ENCODE measurements at places on chromosomes 4 and X.
A peak's percentile ranks its signal among the peaks of the same experiment; 100 is the strongest.

DNA sequence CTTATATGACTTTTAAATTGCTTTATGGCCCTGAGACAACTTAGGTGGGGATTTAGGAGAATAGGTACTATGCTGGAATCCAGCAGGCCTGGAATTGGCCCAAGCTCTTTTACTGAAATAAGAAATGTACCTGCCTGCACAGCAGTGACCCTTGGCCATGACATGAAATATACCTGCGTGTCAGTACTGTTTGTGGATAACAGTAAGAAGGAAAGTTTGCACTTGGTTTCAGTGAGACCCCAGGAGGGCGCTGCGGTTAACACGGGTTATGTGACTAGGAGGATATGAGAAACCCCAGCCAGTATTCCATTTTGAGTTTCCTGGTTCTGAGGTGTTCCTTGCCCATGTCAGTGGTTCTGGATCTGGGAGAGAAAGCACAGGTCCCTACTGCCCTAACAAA, 5.3 kb downstream of the MTM1 start:
- DNase-seq: no peak

DNA sequence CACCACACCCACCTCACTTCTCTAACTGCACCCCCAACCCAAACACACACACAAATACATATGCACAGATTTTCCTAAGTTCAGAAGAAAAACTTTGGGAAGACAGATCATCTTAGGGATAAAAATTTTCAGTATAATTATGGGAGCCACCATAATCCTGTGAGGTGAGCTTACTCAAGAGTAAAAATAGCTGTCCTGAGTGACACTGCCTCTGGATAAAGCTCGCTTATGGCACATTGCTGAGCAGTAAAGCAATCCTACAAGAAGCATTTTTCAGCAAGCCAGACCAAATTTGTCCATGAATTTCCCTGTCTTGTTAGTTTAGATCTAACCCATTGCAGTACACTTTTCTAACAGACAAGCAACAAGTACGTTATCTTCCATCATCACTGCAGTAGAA, 83.8 kb downstream of the INPP4B start:
- no peak for DNase-seq

DNA sequence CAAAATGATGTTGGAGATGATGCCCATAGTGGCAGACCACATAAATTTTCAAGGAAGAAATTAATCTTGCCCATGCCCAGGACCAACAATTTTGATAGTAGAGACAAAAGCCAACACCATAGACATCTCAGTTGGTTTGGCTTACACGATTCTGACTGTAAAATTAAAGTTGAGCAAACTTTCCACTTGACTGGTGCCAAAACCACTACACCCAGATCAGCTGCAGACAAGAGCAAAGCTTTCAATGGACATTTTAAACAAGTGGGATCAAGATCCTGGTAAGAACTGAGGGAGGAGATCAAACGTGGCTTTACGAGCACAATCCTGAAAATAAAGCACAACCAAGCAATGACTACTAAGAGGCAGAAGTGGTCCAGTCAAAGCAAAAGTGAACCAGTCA, 90.7 kb downstream of the PAPSS1 start:
- no peak for DNase-seq

DNA sequence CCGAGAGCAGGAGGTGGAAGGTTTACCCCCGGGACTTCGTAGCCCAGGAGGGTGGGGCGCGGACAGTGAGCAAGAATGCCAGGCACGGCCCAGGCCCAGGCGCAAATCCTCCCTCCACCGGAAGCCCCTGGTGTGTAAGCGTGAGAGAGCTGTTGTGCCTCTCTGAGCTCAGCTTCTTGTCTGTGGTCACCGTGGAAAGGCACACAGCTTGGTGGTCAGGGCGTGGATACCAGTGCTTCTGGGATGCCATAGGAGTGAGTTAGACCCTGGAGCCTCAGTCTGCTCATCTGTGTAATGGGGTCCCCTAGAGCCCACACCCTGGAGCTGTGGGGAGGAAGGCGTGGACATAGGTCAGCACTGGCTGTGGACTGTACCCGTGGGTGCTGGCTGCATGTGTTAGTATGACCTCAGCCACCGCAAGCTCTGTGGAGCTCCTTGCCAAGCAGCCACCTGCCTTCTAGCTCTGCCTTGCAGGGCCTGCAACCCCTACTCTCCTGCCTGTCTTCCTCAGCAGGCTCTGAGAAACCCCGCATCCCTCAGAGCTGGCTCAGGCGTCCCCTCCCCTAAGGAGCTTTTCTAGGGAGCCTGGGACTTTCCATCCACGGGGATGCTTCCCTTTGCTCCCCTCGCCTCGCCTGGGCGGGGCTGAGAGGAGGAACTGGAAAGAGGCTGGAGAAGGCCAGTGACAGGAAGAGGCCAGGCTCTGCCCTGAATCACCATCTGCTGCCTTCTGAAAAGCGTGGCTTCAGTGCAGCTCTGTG, 28.0 kb upstream of the AFAP1 start:
- no peak for DNase-seq

GRCh38 chrX:38109042-38109898, 102.9 kb downstream of the SYTL5 start:
- no peak for DNase-seq

DNA sequence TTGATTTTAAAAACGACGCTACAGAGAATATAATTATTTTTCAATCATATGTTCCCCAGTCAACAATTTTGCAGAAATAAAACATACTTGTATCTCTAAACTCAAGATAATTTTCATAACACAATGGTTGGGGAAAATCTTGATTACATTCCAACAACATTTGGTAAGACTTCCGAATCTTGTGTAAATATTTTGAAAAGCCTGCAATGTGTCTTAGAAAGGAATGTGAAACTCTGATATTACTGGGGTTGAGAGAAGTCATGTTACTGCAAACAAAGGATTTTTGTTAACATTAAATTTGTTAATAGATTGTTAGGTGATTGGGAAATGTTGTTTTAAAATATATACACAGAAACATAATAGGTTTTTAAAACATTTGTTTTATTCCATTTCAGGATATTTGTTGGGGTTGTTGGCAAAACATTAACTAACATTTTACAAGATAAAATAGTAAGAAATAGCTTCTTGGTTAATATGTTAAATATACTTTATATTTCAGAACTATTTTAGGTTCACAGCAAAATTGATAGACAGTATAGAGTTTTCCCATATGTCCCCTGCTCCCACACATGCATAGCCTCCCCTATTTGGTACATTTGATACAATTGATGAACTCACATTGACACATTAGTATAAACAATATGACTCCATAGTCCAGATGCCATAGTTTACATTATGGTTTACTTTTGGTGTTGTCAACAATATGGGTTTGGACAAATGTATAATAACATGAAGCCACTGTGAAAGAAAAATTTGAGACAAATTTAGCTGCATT, 218.6 kb upstream of the FAM47A start:
- no peak for DNase-seq

GRCh38 chr4:72112514-72113156, 80.8 kb downstream of the NPFFR2 start:
- DNase-seq: no peak

DNA sequence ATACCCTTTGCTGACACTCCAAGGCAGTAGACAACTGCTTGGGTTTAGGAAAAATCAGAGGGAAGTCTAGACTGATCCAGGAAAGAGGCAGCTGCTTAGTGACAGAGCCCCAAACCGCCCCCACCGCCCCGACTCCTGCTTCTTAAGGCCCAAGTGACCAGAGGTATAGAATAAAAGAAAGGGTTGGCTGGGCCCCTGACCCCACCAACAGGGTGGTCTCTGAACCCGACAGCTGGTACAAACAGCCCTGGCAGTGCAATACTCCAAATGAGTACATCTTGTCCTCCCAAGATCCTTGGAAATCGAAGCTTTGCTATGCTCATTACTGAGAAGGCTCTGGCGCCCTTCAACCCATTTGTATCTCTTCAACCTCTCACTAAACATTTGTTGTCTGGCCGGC, 78.1 kb upstream of the PLAC1 start:
- no peak for DNase-seq

DNA sequence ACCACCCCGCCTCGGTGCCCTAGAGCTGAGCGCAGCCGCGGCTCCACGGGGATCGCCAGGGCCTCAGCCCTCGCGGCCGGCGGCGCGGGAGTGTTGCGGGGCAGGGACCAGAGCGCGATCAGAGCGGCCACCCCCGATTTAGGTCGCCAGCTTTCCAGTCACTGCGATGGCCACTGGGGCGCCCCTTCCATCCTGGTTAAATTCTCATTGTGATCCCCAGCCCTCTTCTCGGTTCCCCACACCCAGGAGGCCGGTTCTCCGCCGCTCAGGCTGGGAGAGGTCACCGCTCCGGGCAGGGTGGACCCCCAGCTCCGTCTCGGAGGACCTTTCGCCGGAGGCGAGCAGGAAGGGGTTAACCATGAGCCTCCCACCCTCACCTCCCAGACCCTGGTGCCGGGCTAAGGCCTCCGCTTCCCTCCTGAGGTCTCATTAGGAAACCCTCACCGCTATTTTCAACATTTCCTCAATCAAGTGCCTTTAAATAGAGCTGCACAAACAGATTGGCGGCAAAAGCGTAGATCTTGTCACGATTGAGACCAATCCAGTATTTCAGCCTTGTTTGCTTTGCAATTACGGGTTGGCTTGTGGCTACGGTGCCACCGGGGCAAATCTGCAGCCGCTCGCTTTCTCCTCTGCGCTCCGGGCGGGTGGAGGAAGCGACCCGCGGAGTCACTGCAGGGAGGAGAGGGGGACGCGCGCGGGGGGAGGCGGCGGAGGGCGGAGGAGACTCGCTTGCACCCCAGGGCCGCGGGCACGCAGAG, 8.3 kb upstream of the HAND2 start:
- no peak for DNase-seq

- DNase-seq: no peak
These were observed 114.0 kb downstream of the STOX2 start for GRCh38 chr4:184019076-184019475.

GRCh38 chr4:139189417-139189749, 12.4 kb upstream of the ELF2 start:
- no peak for DNase-seq

DNA sequence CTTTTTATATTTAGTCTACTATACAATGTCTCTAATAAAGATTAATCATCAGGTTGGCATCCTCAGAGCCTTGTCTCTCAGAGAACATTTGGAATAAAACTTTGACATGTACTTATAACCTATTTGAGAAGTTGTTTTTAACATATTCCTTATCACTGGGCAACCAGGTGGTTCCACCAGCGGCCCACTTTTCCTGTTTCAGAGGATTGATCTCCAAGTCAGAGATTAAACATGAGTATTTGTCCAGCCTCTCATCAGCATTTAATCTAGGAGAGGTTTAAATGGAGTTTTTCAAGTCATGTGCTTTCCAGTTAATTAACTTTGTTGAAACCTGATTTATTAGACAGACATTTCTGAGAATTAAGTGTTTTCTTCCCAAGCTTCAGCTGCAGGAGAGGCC, 345.5 kb downstream of the GRXCR1 start:
- DNase-seq: no peak

DNA sequence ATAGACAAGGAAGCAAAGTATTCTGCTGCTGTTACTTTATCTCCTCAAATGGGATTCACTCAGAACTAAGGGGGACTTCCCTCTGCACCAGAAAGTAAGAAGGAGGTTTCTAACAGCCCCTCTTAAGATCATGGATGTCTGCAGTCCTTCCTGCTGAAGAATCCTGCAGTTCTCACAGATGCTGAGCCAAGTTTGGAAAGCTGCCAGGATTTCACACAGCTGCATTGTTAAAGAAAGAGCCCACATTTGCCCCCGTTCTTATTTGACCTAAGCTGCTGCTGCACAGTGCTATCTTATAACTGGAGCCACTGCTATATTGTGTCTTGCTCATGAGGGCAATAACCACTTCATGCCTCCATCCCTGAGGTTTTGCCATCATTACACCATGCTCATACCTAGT, 81.1 kb downstream of the FAAH2 start:
- no peak for DNase-seq

DNA sequence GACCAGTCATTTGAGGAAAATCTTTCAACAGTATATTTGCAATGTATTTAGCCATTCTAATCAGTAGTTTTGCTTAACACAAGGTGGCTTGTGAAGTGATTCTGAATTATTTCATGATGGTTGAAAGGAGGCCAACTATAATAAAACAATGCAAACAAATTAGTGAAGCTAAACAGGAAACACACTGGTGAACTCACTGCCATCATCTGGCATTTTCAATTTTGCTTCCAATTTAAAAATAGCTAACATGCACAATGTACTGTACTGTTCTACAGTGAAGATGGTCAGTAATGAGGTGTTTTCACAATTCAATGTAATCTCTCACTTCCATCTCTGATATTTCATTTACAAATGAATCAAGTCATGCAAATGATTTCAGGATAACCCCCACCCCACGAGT, 31.1 kb downstream of the PGRMC2 start:
- no peak for DNase-seq

- no peak for DNase-seq
These were observed 177.1 kb upstream of the MID1 start for GRCh38 chrX:10797466-10797865.

DNA sequence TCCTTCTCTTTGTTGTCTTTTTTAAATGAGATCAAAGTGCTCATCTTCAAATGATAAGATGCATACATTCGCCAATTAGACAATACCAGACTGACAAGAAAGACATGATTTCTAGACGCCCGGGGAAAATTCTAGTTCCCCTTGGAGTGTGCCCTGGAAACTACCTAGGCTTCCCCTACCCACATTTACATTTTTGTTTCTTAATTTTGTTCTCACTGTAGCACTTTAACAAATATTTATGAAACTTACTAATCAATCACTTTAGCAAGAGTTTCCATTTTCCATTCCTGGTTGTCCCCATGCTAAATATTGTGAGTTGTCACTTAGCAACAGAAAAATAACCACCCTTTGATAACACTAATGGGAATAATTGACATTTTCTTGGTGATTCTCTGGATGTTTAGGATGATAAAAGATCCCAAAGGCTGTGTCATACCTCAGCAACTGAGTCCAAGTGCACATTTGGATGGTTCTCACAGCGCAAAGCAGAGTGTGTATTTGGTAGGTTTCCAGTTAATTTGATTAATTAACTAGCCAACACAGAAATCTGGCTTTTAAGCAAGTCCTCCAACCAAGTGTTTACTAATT, 69.6 kb downstream of the FGFBP1 start:
- no peak for DNase-seq

GRCh38 chrX:20252381-20253231, 14.1 kb downstream of the RPS6KA3 start:
- DNase-seq: peak; percentile 37

GRCh38 chrX:70336767-70337166, 46.9 kb downstream of the KIF4A start:
- DNase-seq: no peak

GRCh38 chrX:40244980-40245379, 147.2 kb upstream of the BCOR start:
- DNase-seq: no peak

- DNase-seq: no peak
These were observed 274.3 kb upstream of the PPARGC1A start for GRCh38 chr4:24164054-24164693.

DNA sequence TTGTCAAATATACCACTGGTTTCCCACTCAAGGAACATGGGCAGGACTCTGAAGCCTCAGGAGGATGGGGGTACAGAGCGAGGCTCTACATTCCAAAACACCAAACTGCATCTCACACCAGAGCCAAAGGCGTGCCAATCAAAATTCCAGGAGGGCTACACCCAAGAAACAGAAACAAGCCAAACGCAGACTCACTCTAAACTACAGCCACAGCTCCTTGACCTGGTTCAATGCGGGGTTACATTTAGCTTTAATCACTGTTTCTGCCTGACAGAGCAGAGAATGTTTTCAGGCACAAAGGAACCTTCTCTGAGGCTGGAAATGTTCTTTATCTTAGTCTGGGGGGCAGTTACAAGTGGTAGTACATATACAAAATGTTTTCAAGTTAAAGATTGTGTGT, 2121.5 kb upstream of the AGA start:
- no peak for DNase-seq

All from stimulated activated CD8-positive, alpha-beta memory T cell treated with anti-CD3 and anti-CD28 coated beads, Interleukin-15, amount 100 ng/mL, for 24 hours (primary cell).